NCI-H1694 (cell line): ENCODE measurements at places on chromosomes 4 and X.

GRCh38 chrX:16067886-16068515 is 55.4 kb upstream of the GRPR start:
- no peak for DNase-seq

GRCh38 chr4:152805818-152806217 is 26.1 kb downstream of the ARFIP1 start:
- DNase-seq: no peak

DNA sequence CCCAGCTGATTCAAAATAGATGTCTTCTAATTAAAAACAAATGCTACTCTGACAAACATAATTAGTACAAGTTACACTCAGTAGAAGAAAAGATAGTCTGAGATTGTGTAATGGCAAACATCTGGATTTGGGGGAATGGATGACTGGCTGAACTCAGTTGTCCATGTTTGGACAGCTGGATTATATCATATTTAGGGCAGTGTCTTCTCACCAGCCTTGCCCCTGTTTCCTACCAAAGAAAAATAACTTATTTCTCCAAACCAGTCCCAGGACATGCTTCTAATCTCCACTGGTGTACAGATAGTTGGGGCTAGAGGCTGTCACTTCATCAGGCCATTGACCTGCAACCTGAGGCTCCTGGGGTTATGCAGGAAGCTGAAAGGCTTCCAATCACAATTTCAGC is 237.3 kb downstream of the USP46 start:
- DNase-seq: no peak

GRCh38 chrX:6307156-6307555 is 78.5 kb upstream of the NLGN4X start:
- DNase-seq: no peak

DNA sequence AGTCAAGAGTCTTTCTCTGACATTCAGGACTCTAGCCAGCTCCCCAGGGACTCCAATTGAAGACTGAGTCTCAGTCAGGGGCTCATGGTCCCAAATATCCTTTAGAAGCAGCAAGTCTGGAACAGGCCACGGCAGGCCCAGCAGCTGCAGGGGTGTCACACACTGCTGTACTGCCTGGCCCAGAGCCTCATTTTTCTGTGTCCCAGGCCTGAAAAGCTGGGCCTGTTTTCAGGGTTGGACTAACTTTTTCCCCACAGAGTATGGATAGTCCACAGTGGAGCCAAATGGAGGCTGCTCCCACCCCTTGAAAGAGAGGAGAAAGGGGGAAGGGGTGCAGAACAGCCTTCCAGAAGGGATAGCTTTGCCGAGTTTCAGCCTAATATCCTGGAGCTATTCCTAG is 146.8 kb upstream of the NALF2 start:
- DNase-seq: no peak

DNA sequence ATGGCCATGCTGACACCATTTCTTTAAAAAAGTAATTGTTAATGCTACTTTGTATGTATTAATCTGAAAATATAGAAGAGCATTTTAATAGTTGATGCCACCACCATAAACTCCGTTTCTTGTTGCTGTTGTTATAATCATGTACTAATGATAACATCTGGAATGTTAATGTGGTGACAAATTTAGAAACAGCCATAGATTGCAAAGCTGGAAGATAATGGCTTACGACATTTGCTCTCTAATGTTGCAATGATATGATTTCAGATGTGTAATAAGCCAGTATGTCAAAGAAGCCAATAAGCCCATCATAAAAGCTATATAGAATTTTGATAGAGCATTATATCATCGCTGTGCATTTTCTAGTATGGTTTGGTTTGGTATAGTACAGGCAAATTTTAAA is 579.4 kb upstream of the ZFP42 start:
- no peak for DNase-seq

DNA sequence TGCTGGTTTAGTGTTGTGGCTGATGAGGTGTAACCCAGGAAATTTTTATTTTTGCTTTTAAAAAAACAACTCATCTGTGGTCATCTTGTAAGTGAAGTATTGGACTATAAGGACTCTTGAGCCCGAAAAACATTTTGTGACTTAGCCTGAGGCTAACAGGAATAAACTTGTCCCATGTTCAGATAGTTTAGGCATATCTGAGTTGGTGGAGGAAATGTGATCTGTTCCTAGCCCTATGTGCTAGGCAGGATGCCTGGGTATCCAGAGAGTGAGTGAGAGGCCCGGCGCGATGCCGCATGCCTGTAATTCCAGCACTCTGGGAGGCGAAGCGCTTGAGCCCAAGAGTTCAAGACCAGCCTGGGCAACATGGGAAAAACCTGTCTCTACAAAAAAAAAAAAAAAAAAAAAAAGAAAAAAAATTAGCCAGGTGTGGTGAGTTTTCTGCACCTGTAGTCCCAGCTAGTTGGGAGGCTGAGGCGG is 3.7 kb downstream of the SMS start:
- no peak for DNase-seq

- DNase-seq: peak; percentile 15
These were observed 25.5 kb upstream of the MORC4 start for GRCh38 chrX:107025545-107025944.

- peak; percentile 2 for DNase-seq
These were observed 13.4 kb upstream of the NHS start for GRCh38 chrX:17361620-17362019.

GRCh38 chr4:76233083-76233482 is 18.4 kb upstream of the FAM47E start:
- DNase-seq: no peak

DNA sequence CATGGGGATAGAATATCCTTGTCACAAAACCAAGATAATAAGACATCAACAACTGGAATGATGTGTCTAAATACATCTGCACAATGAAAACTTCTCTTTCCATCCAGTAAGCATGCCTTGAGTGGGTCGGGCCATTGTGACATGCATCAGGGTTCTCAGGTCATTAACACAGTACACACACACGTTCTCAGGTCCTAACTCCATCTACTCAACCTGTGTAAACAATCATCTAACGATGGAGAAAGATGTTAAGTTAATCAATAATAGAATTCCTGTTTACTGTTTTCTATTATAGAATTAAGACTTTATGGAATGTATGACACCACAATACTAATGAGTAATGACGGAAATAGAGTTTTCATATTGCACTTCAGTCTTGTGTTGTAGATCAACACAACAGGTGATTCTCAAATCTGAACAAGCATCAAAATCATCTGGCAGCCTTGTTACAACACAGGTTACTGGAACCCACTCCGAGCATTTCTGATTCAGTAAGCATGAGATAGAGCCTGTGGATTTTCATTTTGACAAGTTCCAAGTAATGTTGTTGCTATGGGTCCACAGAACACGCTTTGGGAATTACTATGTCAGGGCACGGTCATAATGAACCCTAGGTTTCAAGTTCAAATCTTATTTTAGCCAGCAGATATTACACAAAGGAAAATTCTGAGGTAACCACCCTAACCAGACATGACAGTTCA is 315.8 kb upstream of the TEX13C start:
- no peak for DNase-seq

- DNase-seq: no peak
These were observed 1.6 kb downstream of the RCHY1 start for GRCh38 chr4:75512386-75513211.

GRCh38 chr4:73244945-73245601 is 13.5 kb downstream of the ANKRD17 start:
- no peak for DNase-seq

DNA sequence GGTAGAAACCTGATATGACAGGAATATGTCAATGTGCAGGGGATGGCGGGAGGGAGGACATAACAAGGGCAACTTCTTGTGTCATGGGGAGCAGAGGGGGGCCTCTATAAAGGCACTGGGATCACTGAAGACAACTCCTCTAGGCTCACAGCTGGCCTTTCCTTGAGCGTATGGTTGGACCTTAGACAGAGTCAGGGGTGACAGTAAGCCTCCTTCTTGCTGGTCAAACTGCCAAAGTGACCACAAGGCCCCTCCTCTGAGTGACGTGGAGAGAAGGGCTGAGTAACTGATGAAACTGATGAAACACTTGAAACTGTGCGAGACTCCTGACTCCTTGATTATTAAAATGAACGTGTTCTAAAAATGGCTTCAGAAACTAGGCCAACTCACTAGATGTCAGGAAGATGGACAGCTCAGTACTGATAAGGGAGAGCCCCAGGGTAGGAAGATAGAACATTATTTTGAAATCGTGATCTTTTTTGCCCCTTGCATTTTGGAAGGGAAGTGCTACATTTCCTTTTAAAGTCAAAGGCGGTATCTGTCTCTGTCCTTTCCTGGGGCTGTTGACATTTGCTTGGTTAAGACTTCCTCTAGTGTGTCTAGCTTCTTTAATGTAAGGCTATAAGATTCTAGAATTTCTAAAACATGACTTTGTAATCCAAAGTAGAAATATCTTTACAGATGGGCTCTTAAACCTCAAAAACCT is 1.6 kb downstream of the RAB33A start:
- no peak for DNase-seq

DNA sequence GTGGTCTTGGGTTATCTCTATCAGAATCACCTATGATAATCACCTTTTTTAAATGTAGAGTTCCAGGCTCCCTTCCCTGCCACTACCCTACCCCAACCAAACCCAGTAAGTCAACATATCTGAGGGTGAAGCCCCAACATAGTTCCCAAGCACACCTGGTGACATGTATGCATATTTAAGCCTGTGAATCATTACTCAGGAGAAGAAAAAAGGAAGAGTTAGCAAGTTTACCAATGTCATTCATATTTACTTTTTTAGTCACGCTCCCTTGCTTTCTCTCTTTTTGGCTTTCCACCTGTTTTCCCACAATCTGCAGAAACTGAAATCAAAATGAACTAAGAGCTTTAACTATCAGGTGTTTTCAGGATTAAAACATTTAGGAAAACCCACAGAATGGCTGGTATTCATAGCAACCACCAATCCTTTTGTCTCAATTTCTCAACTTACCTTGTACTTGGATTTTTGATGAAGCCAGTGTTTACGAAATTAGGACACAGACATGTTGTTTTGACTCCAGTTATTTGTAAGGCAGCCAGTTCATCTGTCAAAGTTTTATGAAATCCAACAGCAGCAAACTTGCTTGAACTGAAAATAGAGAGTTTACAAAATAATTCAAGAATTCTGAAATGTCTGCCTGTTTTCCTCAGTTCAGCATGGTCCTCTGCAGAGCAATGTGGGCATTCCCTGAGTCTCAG is 34.0 kb downstream of the HSD17B11 start:
- no peak for DNase-seq

DNA sequence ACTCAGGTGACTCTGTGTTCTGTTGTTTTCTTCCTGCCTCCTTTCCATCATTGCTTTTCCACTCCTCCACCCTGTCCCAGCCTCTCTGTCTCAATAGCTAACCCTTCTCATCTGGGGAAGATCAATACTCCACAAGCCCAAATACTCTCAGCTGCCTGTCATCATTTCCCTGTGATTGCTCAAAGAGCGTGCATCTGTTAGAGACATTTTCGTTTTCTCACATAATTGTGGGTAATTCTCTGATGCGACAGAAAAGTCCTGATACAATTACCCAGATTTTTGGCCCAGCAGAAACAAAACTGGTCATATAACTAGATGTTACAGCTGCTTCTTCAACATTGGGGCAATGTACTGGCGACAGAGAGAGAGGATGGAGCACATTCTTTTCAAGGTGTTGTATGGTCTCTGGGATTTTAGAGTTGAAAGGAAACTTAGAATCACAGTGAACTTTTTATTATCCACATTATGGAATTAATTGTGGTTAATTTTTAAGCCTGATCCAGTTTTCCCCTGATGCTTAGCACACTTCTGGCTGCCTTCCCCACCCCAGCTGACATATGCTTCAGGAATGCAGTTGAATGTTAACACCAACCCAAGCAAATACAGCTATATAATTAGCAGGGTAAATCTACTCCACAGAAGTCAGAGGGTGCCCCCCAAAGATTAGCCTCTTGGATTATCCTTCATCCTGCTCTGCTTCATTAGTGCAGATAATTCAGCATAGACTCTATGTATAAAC is 171.4 kb upstream of the ANXA3 start:
- no peak for DNase-seq

DNA sequence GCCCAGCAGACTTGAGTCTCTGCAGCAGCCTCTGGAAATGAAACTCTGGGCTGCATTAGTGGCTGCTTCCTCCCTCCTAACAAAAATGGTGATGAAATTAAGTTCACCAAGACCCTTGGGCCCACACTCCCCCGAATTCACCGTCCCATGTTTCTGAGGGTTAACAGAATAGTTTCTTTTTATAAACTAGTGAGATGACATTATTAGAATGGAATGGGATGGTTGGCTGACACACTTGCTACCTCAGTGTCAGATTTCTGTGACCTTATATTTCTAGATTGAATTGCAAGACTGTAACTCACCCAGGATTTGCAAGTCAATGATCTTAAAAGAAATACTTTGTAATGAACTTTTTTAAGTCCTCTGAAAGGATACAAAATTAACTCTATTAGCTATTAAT is 127.1 kb downstream of the SHROOM3 start:
- no peak for DNase-seq

DNA sequence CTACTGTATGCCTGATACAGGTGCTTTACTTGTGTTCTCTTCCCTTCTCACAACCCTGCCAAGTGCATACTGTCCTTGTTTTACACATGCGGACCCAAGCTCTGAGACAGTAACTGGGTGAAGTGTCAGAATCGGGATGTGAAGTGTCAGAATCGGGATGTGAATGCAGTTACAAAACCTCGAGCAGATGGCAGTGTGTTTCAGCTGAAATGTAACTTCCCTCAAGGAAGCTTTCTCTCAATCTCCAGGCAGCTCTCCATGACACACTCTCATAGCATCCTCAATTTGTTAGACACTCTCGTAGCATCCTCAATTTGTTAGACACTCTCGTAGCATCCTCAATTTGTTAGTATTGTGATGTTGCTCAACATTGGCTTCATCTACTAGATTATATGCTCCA is 1.1 kb upstream of the HPSE start:
- no peak for DNase-seq

DNA sequence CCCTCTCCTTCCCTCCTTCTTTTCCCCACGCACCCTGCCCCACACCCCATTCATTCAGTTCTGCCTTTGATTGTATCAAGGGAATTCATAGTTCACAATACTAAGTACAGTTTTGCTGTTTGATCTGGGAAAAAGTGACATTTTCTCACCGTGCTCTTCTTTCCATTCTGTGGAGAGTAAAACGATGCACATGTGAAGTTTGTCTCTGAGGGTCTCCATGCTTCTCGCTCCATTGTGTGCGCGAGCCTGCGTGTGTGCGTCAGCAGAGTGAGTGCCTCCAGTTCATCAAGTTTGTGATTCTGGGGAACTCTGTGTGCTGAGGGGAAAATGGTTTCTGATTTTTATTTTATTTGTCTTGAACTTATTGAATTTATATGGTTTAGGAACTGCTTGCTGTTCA is 1.9 kb downstream of the STK26 start:
- no peak for DNase-seq

DNA sequence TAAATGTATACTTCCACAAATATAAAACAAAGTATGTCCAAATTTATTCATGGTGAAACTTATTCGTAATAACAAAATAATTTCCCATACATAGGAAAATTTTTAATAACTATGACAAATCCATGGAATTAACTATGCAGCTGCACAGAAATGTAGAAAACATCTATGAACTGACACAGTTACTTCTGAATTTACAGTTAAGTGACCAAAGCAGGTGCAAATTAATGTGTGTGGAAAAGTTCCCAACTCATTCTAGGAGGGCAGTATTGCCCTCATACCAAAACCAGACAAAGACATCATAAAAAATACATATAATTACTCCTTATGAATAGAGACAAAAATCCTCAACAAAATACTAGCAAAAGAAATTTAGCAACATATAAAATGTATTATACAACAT is 12.5 kb downstream of the LDOC1 start:
- DNase-seq: no peak

- no peak for DNase-seq
These were observed 36.8 kb upstream of the VMA21 start for GRCh38 chrX:151359931-151360871.

GRCh38 chr4:90876296-90876695 is 749.1 kb downstream of the CCSER1 start:
- no peak for DNase-seq
